MCF 10A (cell line): ENCODE measurements at places on chromosomes 1 and 21.

DNA sequence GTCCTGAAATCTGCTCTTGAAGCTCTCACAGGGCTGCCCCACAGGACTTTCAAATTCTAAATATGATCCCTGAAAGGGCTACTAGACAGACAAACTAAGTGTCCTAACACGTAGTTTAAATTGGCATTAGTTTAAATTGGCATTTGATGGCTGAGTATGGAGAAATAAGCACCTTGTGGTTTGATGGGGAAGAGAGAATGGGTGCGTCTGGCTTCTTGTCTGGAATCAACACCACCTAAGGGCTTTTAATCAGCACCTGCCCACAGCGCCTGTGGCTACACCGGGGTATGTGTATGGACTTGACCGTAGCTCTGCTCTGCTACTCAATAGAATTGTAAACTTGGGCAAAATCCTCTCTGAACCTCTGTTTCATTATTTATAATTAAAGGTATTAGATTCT, 5.7 kb upstream of the LAMB3 start:
- DNase-seq: peak; percentile 82

GRCh38 chr1:107900090-107900945, 64.7 kb downstream of the VAV3 start:
- DNase-seq: no peak

DNA sequence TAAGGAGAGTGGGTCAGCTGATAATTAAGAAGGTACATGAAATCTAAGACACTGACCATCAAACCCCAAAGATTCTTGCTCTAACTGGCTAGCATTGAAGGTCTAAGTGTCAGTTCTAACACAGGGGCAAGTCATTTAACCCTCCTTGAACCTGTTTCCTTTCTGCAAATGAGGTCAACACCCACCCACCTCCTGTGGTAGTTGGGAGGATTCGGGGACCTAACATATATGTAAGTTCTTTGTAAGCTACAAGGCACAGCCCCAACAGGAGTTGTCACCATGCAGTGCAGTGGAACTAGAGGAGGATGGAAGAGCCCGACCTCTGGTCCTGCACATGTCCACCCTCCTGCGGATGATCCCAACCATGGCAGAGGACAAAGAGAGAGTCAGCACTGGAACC, 2.4 kb downstream of the NUDT17 start:
- DNase-seq: no peak

DNA sequence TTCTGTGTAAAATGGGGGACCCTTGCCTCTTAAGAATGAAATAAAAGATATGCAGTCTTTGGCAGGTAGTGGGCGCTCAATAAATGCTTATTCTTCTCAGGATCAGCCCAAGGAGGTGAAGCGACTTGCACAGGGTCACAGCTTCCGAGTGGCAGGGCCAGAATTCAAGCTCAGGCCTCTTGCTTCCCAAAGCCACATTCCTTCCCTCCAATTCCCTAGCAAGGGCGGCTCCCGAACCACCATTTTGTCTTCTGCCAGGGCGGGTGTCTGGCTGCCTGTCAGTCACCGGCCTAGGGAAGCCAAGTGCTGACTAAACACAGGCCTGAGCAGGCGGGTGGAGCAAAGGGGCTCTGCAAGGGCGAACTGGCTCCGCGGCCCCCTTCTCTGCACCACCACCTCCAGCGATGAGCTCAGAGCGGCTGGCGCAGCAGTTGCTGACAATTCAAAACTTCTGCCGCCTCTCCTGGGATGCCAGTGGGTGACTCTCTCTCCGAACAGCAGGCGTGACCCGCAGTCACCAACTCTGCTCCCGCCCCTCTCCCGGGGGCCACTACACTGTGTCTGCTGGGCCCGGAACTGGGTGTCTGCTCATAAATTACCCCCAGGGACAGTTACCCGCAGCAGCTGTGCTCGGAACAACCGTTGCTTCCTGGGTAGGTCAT, 10.8 kb downstream of the GPR3 start:
- no peak for DNase-seq

DNA sequence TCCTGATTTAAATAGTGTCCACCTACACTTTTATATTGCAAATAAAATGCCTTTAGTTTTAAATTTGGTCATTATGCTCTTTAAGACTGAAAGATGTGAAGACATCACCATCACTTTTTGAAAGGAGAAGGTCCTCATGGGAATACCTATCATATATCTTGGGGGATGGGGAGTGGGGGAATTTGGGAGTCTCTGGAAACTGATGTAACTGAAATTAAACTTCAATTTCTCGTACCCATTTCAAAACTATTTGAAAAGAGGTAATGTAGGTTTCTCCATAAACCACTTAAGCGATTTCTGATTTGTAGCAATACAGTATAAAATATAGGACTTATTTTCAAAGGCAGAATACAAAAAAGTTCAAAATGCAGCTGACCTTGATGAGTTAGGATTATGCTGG, 924 bp downstream of the EXTL2 start:
- peak; percentile 1 for DNase-seq

DNA sequence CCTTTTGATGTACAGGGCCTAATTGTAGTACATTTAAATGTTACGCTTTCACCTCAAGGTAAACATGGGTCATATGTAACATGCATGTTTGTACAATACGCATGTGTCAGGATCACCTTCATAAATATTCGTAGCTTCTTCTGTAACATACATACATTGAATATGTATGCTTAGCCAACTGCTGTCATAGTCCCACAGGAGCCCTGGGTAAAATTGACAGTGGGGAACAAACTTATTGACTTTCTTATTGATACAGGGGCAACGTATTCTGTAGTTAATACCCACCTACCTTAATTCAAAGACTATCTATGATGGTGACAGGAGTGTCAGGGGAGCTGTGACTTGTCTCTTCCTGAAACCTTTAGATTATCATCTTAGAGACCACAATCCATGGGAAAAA, 3.7 kb upstream of the REN start:
- no peak for DNase-seq

DNA sequence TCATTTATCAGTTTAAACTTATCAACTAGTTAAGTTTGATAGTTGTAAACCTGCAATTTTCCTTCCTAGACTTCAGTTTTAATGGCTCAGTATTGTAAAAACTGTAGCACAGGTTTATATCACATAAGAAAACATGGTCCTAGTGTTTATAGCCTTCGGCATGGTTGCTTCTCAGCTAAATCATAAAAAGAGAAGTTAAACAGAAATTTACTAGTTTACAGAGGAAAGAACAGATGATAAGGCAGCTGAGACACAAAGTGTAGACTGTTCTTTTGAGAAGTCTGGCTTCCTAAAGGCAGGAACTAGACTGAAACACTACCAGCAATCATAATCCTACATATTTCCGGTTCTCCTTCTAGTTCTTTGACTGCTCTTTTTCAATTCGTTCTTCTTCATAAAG, 39.8 kb downstream of the WNT2B start:
- DNase-seq: no peak

- DNase-seq: no peak
Measured at GRCh38 chr1:14667651-14667984, 69.1 kb downstream of the KAZN start.

DNA sequence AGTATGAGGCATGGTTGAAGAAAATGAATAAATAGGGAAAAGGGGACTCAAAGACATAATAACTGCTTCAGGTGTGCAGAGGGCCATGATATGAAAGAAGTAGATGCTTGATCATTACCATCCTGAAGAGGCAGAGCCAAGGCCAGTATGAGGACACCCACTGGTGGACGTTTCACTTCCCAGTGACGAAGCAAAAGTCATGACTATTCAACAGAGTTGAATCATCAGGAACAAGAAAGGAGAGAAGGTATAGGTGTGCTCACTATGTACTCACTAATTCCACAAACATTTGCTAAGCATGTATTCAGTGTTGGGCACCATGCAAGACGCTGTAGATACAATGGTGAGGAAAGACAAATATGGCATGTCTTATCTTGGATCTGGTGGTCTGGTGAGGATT, 319.2 kb upstream of the RUNX1 start:
- DNase-seq: no peak

DNA sequence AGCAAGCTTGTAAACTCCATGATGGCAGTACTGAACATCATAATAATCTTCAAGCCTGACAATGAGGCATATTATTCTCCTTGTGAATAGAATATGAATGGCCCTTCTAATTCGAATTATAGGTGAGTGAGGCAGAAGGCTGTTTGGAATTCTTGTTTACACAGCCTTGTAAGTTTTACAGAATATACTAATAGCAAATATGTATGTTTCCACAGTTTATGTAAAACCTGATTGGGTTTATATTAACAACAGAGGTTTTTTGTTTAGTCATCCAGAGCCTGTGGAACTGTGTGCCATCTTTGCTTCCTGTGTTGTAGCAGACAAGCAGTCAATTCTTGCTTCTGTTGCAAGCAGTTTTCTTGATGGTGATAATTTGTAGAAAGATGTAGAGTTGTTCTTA, 8.0 kb downstream of the OSBPL9 start:
- no peak for DNase-seq

- no peak for DNase-seq
Measured at GRCh38 chr21:41369920-41370839, 8.4 kb downstream of the MX2 start.

GRCh38 chr1:235625831-235626230, 23.8 kb downstream of the GNG4 start:
- no peak for DNase-seq

DNA sequence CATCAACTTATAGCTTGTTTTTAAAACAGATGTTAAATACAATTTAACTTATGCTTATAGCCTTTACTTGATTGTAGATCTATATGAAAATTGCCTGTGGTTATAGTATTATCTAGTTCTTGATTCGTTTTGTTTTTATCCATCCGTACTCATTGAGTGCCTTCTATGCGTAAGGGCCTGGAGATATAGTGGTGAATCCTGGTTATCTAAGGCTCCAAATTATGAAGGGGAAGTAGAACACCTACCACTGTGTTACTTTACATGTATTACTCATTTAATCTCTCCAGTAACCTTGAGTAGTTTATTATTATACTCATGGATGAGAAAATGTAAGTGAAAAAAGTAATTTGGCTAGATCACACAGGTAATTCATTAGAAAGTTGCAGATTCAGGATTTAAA, 121.8 kb downstream of the OSBPL9 start:
- DNase-seq: no peak

GRCh38 chr1:23793861-23794731, 3.2 kb downstream of the LYPLA2 start:
- no peak for DNase-seq

DNA sequence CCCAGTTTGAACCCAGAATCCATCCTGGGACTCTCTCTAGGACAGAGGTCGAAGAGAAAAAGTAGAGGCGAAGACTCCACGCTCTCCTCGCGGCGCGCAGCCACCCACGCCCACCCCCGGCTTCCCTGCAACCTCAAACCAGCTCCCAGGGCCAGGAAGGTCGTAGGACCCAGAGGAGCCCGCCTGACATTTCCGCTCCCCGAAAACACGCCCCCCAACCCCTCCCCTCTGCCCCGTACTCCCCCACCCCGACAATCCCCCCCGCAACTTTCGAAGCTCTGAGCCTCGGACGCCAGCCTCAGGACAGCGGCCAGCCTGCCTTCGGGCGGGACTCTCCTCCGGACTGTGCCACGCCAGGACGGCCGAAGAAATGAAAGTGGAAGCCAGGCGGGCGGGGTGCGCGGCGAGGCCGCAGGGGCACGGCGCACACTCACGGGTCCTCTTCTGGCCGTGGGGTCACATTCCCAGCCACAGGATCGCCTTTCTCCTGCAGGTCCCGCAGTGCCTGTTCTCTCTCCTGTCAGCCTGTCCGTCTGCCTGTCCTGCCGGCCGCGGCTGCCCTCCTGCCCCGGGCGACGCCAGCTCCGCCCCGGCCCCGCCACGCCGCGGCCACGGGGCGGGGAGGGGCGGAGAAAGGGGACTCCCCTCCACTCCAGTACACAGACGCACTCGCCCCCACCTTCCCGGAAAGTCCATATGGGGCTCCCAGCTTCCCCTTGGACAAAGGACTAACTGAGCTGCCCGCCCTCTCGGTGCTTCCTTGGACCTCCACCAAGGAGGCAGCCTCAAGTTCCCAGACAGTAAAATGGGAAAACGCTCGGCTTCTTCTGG, at the start of gene MOB3C:
MOB3C (minus strand) TSS at position 535 of the 831 bp plus-strand sequence. CDS start 3,490 bp downstream, outside the sequence.
- DNase-seq: peak; percentile 77

DNA sequence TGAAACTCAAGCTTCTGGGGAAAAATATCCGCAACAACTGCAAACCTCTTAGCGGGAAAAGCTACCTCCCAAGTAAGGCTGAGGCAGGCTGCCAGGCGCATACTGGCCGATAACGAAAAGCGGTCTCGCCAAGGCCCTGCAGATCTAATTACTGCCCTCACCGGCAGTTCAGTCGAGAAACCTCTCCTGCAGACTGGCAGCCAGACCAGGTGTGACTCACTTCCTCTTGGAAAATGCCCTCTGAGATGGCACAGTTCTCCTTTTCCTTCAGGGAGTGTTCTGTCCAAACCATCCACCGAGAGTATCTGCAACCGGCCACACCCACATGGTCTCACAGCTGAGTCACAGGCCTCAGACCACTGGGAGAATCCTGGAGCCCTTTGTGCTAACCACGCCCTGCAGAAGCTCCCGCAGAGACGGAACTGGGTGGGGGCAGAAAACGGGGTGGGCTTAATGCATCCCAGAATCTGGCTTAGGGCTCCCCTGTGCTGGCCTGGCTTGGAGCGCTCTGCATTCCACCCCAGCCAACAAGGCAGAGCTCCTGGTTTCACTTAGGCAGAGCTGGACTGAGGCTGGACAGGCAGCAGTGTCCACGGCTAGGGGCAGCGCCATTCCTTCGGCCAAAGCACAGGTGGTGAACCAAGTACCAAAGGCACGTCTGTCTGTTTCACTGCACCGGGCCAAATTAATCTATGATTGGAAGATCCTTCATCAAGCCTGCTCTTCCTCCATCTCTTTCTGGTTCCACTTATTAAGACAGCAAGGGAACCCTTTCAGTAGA, 1.2 kb downstream of the S100A10 start:
- peak; percentile 100 for DNase-seq

- no peak for DNase-seq
Measured at GRCh38 chr1:17745479-17745955, 9.6 kb upstream of the ACTL8 start.

GRCh38 chr1:230280054-230280795, 145.9 kb downstream of the PGBD5 start:
- DNase-seq: no peak

- peak; percentile 52 for DNase-seq
Measured at GRCh38 chr1:89884718-89885596, 64.1 kb downstream of the LRRC8D start.

- DNase-seq: no peak
Measured at GRCh38 chr1:168591641-168592250, 15.3 kb downstream of the XCL1 start.

GRCh38 chr1:1345860-1346500, 3.2 kb downstream of the DVL1 start:
- DNase-seq: peak; percentile 59

- peak; percentile 12 for DNase-seq
Measured at GRCh38 chr1:107874221-107874620, 90.8 kb downstream of the VAV3 start.

- no peak for DNase-seq
Measured at GRCh38 chr1:3321559-3322449, 132.7 kb upstream of the ARHGEF16 start.

DNA sequence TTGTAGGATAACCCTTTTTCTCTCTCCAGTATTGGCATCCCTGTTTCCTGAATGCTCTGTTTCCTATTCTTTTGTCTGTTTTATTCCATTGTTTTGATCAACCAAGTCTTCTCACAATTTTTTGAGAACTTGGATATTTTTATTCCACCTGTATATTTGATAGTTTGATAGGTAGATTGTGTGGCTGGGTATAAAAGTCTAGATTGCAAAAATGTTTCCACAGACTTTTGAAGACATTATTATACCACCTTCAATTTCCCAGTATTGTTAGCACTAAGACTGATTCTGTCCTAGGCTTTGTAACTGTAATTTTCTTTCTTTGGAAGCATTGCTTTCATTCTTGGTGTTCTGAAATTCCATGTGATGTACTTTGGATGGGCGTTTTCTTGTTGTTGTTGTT, 9.6 kb upstream of the DNAJC11 start:
- DNase-seq: no peak

GRCh38 chr1:40750451-40750908, 33.1 kb upstream of the KCNQ4 start:
- no peak for DNase-seq
